ENCODE measurements at places on chromosomes 1 and 21. TPM values are rescaled to one million over a fixed set of nuclear protein-coding genes. Genes with fewer than 3 reads are reported as not detected.

The SLAMF7 gene
- not detected for polyA plus RNA-seq

The NUF2 gene
- 2.8 TPM for polyA plus RNA-seq

The SPRR2B gene
- not detected for polyA plus RNA-seq

The KPRP gene
- not detected for polyA plus RNA-seq

All from neural cell (in vitro differentiated cells).